ENCODE measurements at places on chromosomes 12 and 14.
A peak's percentile ranks its signal among the peaks of the same experiment; 100 is the strongest.

DNA sequence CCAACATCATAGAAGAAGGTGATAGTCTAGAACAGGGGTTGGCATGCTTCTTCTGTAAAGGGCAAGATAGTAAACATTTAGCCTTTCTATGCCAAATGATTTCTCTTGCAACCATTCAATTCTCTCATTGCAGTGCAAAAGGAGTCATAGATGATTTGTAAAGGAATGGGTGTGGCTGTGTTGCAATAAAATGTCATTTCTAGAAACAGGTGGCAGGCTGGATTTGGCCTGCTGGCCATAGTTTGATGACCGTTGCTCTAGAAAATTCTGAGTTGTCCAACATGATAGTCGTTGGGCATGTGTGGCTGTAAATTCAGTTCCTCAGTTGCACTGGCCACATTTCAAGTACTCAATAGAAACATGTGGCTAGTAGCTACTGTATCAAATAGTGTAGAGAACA lies 21.7 kb downstream of the SMCO2 start:
- H3K36me3 ChIP-seq = no peaks in the 10 kb centered on the region
- no peak overlapping the region for H3K27ac ChIP-seq
- H3K27me3 ChIP-seq = no peaks in the 10 kb centered on the region
- no peaks in the 10 kb centered on the region for H3K4me1 ChIP-seq
- no peak overlapping the region for H3K4me3 ChIP-seq
- no peak for DNase-seq

DNA sequence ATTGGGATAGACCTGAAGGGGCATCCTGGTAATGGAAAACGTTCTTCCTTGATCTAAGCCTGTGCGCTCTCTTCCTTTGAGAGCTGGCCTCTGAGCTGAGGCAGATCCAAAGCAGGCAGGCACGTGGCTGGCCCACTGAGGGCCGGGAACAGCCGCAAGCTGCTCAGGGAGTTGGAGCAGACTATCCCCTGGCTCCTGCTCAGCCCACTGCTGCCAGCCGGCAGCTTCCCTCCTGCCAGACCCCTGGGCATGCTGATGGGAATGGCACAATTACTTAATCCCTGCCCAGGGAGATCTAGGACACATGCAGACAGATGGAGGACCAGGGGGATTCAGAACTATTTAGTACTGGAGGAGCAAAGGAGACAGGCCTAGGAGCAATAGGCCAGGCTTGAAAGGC lies 14.4 kb downstream of the NEUROD4 start:
- H3K4me3 ChIP-seq = no peak overlapping the region
- H3K4me1 ChIP-seq = no peaks in the 10 kb centered on the region
- DNase-seq = no peak
- no peaks in the 10 kb centered on the region for H3K36me3 ChIP-seq
- H3K27me3 ChIP-seq = no peaks in the 10 kb centered on the region
- H3K27ac ChIP-seq = no peak overlapping the region

DNA sequence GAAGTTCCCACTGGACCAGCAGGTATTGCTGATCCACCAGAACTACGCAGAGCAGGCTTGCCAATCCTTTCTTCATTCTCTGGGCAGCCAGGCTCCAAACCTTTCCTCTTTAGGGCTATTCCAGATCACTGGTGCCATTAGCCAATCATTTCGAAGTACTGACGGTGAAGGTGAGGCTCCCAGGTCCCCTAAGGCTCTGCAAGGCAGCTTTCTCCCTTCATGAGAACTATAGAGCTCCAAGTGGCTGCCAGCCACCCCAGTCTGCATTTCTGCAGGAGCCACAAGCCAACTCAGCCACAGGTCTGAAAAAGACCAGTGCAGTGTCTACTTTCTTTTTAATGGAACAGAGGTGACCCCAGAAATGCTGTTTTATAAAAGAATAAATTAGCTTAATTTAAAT lies 48.7 kb downstream of the RAB35 start:
- DNase-seq = peak; percentile 27
- H3K36me3 ChIP-seq = peaks cover 4% of the 10 kb centered on the region
- H3K27me3 ChIP-seq = no peaks in the 10 kb centered on the region

DNA sequence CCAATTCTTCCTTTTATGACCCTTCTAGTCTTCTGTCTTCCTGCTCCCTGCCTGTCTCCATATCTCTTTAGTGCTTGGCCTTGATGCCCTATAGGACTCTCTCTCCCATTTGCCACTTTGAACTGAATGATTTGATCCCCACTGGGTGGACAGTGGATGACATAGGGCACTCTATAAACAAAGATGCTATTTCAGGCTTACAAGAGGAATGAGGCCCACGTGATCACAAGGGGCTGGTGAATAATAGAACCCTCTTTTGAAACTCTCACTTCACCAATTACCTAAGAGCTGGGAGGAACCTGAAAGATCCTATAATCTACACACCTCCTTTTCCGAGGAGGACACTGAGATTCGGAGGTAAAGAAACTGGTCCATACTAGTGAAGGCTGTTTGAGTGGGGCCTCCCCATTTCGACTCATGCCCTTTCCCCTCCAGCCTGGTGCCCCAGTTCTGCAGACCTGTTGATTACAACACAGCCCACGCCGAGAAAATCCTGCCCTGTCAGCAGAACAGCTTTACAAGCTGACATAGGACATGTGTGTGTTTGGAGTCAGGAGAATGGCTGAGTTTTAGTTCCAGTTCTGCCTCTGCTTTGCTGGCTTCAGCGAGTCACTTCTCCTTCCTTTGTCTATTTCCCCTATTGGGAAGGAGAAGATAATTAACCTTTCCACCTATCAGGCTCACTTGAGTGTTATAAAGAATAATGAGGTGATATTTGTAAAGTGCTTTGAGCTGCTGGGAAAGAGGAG lies 400.3 kb downstream of the ZFP36L1 start:
- no peaks in the 10 kb centered on the region for H3K36me3 ChIP-seq
- peaks cover 52% of the 10 kb centered on the region for H3K4me1 ChIP-seq
- peak overlapping the region; percentile 57 for H3K27ac ChIP-seq
- no peaks in the 10 kb centered on the region for H3K27me3 ChIP-seq

GRCh38 chr14:93014058-93015023 lies 91.4 kb downstream of the CHGA start:
- peaks cover 38% of the 10 kb centered on the region for H3K4me1 ChIP-seq
- no peak overlapping the region for H3K27ac ChIP-seq
- DNase-seq = no peak
- H3K27me3 ChIP-seq = no peaks in the 10 kb centered on the region
- H3K4me3 ChIP-seq = no peak overlapping the region

DNA sequence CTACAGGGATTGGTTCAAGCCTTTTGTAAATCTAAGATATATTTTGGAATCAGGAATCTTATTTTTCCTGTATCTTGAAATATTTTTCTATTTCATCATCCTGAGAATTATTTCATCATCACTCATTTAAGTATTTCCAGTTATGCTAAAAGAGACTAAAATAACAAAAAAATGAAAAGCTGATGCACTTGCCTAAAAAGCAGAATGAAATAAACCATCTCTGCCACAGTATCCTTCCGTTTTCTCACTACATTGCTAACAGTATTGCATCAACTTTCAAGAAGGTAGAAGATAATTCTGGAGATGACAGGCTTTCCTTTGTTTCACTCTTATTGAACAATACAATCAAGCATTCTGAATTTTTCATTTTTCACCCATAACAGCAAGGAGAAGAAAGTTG lies 31.1 kb upstream of the EIF5 start:
- no peaks in the 10 kb centered on the region for H3K27me3 ChIP-seq
- H3K36me3 ChIP-seq = no peaks in the 10 kb centered on the region
- H3K4me1 ChIP-seq = no peaks in the 10 kb centered on the region
- DNase-seq = no peak

DNA sequence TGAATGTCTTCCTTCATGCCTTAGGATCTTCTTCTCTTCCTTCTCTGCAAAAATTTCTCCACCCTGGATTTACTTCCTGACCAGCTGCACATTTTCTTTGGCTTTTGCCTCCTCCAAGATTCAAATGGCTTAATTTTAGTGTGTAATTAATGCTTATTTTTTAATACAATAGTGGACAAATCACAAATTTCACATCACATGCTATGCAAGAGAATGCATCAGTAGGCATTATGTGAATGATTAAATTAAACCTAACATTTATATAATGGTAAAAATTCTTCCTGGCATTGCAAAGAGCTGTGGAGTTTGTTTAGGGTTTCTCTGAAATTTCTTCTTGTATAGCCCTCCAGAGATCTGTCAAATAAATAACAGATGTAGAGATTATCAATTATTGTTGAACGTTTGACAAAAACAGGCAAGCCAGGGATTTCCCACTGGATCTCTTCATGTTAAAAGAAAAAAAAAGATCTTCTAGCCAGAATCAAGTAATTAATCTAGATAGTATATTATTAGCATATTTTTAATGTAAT lies 84.4 kb downstream of the NAV3 start:
- no peak overlapping the region for H3K4me3 ChIP-seq
- no peaks in the 10 kb centered on the region for H3K4me1 ChIP-seq
- no peak overlapping the region for H3K27ac ChIP-seq

DNA sequence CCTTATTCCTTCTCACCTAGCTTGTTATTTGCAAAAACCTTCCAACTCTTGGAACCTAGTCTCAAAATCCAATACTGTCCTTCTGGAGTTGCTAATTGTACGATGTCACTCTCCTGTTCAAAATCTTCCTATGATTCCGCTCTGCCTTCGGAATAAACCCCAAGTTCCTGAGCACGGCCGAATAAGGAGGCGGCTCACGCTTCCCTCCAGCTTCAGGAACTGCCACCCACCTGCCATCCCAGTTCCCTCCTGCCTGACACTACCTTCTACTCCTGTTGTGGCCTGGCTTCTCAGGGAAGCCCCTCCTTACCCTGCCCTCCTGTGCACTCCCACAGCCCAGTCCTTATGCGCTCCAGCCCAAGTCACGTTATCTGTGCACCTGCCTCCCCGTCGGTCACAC lies 73.2 kb downstream of the SETD3 start:
- no peak overlapping the region for H3K27ac ChIP-seq
- H3K4me3 ChIP-seq = no peak overlapping the region
- no peaks in the 10 kb centered on the region for H3K27me3 ChIP-seq

- peaks cover 25% of the 10 kb centered on the region for H3K4me1 ChIP-seq
- H3K36me3 ChIP-seq = no peaks in the 10 kb centered on the region
- no peak for DNase-seq
- H3K27ac ChIP-seq = no peak overlapping the region
- H3K4me3 ChIP-seq = no peak overlapping the region
- no peaks in the 10 kb centered on the region for H3K27me3 ChIP-seq
Observed at GRCh38 chr14:104868811-104869572, 3.9 kb downstream of the CEP170B start.
